Activated naive CD4-positive, alpha-beta T cell (primary cell): ENCODE measurements at places on chromosomes 6 and 20.

- no peak for DNase-seq
These were observed 22.5 kb downstream of the SNX3 start for GRCh38 chr6:108238322-108238721.

- no peak for DNase-seq
These were observed 33.4 kb downstream of the PLN start for GRCh38 chr6:118581489-118581959.

- no peak for DNase-seq
These were observed 1.3 kb downstream of the CEP85L start for GRCh38 chr6:118649918-118650581.

DNA sequence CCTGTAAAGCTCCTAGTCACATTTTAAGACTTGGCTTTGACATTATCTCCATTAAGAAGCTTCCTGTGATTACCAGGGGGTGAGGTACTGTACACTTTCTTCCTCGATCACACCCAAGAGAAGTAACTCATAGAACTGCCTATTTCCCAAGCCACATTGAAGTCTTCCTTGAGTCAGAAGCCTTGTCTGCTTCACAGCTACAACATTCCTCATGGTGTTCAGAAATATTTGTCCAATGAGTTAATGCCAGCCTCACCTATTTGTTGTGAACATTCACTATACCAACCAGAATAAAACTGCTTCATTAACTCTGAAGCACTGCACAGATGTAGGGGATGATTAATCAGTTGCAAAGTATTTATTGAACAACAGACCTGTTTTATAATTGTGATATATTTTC lies 622.3 kb downstream of the PTPRT start:
- DNase-seq, result no peak

DNA sequence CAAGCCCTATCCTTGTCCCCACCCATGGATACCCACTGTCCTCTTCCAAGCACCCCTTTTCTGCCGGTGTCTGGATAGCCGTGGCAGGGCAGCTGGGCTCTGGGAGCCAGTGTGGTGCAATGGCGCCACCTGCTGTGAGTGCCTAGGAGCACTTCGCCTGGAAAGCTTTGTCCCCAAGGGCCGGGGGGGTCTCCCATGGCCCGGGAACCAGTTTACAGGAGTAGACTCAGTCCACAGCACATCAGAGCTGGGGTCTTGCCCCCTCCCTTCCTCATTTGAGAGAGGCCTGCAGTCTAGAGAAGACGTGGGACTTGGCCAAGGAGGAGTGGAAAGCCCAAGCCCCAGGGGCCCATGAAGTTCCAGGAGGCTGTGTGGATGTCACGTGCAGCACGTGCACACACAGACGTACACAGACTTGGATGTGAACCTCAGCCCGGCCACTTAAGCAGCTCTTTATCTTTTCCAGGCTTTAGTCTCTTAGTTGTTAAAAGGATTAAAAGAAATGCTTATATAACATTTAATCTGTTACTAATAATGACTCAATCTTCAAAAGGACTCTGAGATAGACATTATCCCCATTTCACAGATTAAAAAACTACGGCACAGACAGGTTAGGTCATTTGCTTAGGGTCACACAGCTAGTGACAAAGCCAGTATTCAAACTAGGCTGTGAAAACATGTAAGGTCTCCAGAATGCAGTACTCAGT lies 40.9 kb upstream of the CDH22 start:
- no peak for DNase-seq

DNA sequence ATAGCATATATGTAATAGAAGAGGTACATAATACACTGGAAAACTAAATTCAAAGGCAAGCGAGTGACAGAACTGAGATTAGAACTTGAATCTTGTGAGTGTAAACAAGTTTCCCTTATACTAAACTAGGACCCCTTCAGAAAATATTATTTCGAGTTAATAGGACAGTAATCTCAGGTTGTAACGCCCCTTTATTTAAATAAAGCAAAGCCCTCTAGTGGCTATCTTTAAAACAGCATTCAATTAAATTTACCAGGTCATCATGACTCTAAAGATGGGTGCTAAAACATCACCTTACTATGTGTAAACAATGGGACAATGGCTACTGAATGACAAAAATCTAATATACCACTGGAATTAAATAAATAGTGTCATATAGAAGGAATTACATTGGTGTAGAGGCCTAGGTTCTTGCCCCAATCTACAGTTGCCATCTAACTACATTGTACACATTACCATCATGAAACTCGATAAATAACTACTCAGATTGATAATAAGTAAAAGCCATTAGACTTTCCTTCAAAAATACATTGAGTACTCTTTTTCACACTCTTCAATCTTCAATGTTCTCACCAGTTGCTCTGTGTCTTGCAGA lies 255.4 kb upstream of the IRAK1BP1 start:
- DNase-seq, result no peak

GRCh38 chr20:60863548-60863947 lies 388.5 kb upstream of the CDH4 start:
- DNase-seq, result no peak

- DNase-seq, result no peak
These were observed 94.2 kb upstream of the EXOC2 start for GRCh38 chr6:786946-787763.

DNA sequence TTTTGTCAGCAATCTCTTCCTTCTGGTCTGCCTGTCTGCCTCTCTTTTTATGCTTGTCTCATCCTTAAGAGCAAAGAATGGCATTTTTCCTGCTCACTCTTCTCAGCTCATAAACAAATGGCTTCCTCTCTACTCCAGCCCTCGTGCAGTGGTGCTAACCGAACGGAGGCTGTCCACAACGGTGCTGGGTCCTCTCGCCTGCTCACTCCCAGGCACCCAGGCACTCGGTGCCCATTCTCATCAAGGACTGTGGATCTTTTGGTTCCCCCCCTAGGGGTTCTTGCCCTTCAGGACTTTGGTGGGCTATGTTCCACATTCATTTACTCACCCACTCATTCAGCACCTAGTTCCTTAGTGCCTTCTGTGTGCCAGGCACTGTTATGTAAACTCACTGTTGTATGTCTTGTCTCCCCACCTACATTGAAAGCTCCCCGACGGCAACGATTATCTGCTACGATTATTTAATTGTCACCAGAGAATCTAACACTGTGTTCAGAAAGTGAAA lies 113.9 kb downstream of the FYN start:
- no peak for DNase-seq

DNA sequence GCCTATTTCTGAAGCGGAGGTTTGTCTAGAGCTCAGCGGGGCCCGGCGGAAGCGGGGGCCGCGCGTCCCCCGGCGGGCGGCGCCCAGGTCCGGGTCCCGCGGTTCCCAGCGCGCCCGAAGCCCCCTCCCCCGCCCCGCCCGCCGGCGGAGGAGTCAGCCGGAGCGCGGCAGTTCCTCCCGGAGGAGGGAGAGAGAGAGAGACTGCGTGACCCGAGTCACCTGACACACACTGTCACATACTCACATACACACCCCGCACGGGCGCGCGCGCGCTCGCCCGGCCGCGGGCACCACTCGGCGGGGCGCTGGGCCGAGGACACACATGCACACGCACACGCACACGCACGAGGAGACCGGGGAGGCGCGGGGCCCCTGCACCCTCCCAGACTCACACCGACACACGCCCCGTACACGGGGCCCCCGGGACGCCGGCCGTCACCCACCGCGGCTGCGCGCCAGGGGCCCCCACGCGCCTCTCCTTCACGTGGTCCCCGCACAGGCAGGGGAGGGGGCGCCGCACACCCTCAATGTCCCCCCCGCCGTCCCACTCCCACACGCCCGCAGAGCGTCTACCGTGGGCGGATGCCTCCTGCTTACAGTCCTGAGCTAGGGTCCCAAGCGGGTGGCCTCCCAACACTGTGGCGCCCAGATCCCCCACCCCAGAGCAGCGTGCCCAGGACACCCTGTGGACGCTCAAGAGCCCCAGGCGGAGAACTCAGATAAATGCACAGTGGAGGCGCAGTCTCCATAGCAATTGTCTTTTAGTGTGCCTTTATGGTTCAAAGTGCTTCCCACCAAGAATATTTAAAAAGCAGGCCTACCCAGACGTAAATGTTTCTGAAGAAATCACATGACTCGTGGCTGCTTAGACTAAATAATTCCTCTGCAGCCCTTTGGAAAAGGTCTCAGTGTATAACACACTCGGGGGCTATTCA lies at the start of gene RRAGD:
Gene RRAGD, minus strand, starts transcription at position 203 of the 935 bp plus-strand sequence. CDS start 280 bp downstream, outside the sequence.
- peak; percentile 16 for DNase-seq

DNA sequence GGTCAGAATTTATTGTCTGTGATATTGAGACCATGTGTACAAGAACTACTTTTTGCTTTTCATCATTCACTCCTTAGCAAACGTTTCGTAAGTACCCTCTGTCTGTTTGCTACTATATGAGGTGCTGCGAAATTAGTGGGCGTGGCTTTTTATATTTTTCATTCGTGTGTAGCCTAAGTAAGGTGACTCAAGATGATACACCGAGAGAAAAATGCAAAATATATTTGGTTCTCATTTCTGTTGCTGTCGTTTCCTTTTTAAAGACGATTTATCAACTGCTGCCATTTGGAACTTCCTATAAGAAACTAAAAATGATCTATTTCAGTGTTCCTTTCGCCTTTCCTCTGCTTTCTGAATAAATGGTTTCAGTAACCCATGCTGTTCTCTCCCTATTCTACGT lies 61.2 kb downstream of the VAPB start:
- DNase-seq, result no peak

DNA sequence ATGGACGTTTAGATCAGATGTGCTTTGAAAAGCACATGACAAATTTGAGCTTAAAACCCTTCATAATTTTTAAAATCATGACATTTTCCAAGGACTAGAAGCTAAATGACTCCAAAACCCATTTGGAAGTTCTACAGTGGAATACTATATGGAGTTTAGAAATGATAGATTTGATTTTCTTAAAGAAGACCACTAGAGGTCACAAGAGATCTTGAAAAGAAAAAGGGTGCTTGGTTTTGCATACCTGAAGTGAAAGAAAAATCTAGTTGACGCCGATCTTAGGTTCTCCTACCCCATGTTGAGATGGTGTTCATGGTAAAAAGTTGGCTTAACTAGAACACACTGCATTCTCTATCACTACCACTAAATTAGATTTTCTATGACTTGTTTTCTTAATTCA lies 31.5 kb downstream of the CFAP61 start:
- DNase-seq, result no peak

- no peak for DNase-seq
These were observed 24.1 kb downstream of the HLA-DRB1 start for GRCh38 chr6:32565511-32565910.
